ENCODE measurements at places on chromosomes 16 and 17. TPM values are rescaled to one million over a fixed set of nuclear protein-coding genes. Genes with fewer than 3 reads are reported as not detected.

Gene TMEM98
- 87.3 TPM for total RNA-seq

Gene JPT2
- total RNA-seq: 25.5 TPM

Gene RASL10B
- 7.4 TPM for total RNA-seq

Gene HEATR9
- total RNA-seq: not detected

Gene KRT23
- 0.28 TPM for total RNA-seq

Gene NLRC3
- under 0.01 TPM for total RNA-seq

Gene GH1
- not detected for total RNA-seq

Gene HS3ST4
- not detected for total RNA-seq

Gene SLC16A6
- total RNA-seq: 0.42 TPM

Gene PSME3IP1
- total RNA-seq: 59.4 TPM

Gene KCNG4
- not detected for total RNA-seq

Gene P2RX5
- total RNA-seq: 2.7 TPM

Gene TP53TG3F
- total RNA-seq: not detected

Gene WSCD1
- 0.05 TPM for total RNA-seq

Gene DNAJA2
- 81.4 TPM for total RNA-seq

Gene KRT24
- total RNA-seq: not detected

Gene TMEM107
- 14.6 TPM for total RNA-seq
